ENCODE measurements at places on chromosomes 2 and 18.

- DNase-seq: no peak
Observed at GRCh38 chr2:64865831-64866345, 123.3 kb upstream of the SLC1A4 start.

DNA sequence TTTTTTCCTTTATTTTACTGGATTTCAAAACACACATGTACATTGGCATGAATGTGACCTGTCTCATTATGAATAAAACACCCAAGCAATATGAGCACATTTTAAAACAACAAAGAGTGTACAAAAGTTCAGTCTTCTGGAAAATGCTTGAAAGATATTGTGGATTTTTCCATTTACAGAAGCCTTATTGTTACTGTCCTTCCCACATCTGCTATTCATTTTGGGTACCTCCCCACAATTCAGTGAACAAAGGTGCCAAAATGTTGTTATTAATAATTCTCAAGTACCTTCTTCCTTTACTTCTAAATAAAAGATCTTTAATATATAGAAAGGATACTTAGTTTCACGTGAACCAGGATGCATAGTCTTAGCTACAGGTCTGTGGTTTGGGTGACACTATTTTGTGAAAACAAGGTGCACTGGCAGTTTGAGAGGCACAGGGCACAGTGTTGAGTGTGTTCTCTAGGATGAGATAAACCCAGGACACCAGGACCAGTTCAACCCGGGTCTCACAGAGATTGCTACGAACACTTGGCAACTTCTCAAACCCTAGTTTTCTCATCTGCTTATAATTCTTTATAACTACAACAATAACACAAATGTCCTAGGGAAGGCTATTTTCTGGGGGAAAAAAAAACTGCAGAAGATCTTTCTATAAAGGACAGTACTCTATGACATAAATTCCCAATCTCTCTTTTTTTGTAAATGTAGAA lies 84.5 kb upstream of the GALNT5 start:
- DNase-seq: no peak

DNA sequence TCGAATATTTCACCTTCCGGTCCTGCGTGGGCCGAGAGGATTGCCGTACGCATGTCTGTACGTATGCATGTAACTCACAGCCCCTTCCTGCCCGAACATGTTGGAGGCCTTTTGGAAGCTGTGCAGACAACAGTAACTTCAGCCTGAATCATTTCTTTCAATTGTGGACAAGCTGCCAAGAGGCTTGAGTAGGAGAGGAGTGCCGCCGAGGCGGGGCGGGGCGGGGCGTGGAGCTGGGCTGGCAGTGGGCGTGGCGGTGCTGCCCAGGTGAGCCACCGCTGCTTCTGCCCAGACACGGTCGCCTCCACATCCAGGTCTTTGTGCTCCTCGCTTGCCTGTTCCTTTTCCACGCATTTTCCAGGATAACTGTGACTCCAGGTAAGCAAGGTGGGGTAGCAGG lies at the start of gene SERPINB5:
SERPINB5 (plus strand) TSS at position 291 of the 400 bp plus-strand sequence. CDS start 7,471 bp downstream, outside the sequence.
- no peak for DNase-seq

GRCh38 chr2:19474128-19474527 lies 115.7 kb upstream of the OSR1 start:
- no peak for DNase-seq

DNA sequence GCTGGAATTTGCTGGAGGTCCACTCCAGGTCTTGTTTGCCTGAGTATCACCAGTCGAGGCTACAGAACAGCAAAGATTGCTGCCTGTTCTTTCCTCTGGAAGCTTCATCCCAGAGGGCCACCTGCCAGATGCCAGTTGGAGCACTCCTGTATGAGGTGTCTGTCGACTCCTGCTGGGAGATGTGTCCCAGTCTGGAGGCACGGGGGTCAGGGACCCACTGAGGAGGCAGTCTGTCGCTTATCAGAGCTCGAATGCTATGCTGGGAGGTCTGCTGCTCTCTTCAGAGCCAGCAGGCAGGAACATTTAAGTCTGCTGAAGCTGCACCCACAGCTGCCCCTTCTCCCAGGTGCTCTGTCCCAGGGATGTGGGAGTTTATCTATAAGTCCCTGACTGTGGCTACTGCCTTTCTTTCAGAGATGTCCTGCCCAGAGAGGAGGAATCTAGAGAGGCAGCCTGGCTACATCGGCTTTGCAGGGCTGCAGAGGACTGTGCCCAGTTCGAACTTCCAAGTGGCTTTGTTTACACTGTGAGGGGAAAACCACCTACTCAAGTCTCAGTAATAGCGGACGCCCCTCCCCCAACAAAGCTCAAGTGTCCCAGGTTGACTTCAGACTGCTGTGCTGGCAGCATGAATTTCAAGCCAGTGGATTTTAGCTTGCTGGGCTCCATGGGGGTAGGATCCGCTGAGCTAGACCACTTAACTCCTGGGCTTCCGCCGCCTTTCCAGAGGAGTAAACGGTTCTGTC lies 301.1 kb downstream of the ERBB4 start:
- DNase-seq: no peak

DNA sequence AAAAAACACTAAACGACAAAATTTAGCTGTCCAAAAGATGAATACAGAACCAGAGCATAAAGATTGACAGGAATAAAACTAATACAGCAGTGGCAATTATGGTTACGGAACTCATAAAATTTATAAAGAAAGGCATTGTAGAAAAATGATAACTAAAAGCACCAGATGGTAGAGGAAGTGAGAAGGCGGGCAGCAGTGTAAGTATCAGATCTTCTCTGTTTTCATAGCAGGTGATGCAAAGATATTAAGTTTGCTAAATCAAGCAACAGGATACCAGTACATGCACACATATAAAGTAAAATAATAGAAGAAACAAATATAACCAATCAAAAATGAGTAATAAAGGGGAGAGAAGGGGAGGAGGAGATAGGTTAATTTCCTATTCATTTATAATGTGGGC lies 103.9 kb upstream of the MEX3C start:
- no peak for DNase-seq

DNA sequence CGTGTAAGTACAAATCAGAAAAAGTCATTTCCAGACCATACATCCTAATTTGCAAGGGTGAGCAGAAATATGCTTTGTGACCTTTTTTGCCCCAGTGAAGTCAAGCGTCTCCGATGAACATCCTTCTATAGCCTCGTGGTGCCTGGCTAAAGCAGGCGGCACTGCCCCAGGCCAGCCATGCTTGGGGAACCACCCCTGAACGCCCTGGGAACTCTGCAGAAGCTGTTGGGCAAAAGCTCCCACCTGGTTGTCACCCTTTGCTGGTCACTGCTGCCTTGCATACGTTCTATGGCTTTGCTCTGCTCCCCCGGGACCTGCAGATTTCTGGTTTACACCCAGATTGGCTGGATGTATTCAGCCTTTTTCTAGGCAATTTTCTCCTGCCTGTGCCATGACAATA lies 256.4 kb downstream of the SS18 start:
- DNase-seq: no peak

GRCh38 chr18:5425721-5426120 lies 118.1 kb downstream of the EPB41L3 start:
- no peak for DNase-seq

DNA sequence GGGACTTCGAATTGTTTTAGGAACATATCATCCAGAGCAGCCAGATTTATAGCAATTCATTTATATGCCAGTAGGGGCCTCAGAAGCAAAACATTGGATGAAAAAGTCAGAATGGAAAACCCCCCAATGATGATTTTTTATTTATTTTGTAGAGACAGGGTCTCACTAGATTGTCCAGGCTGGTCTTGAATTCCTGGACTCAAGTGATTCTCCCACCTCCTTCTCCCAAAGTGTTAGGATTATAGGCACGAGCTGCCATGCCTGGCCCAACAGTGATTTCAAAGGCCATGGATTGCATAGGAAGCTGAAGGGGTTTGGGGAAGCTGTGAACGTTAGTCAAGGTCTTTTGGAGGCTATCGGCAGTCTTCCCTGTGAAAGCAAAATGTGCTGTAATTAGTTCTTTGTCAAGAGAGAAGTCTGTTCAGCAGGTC lies 21.9 kb upstream of the MCFD2 start:
- DNase-seq: no peak

DNA sequence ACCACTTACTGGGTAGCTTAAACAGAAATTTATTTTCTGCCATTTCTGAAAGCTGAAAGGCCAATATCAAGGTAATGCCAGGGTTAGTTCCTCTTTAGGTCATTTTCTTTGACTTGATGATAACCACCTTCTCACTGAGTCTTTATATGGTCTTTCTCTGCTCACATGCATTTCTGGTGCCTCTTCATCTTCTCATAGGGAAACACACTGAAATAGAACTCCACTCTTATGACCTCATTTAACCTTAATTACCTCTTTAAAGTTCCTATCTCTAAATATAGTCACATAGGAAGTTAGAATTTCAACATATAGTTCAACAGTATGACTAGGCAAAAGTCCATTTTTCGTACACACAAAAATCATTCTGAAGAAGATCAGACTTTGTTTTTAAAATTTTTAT lies 616.8 kb upstream of the VRK2 start:
- no peak for DNase-seq

DNA sequence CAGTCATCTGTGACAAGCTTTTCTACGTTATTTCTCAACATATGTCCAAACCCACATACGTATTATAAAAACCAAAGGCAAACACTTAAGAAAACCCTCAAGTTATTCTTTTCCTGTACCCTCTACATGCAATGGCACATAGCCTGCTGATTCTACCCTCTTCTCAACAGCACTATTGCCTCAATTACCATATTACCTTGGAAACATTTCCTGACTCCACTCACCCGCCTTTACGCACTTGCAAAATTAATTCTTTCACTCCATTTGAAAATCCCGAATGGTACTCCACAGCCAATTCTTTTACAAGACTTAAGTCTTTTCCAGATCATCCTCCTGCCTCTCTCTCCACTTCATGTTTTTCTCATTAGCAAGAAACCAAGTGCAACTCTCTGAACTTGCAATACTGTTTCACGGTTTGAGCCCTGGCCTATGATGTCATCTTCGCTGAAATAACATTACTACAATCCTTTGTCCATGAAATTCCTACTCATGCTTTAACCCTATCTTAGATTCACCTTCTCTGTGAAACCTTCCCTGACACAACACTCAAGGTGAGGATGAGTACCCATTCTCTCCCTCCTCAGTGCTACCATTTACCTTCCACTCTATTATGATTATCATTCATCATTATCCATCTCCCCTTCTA lies 29.0 kb downstream of the SESTD1 start:
- DNase-seq: no peak

GRCh38 chr2:220583725-220584124 lies 956.3 kb downstream of the SLC4A3 start:
- no peak for DNase-seq

DNA sequence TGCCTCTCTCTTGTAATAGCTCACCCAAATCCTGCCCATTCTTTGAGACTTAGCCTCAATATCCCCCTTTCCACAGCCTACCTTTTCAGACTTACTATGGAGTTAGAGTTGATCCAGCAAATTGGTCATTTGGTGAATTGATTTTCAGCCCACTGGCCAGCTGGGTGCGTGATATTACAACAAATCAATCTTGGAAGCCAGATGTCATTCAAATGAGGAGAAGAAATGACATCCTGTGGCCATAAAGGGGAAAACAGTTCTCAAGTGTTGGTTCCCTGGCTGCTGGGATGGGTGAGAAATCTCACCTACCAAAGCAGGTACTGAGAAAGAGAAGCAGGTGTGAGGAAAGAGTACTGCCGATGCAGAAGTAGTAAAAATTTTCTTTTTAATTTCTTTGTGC lies 36.7 kb upstream of the FOXI3 start:
- no peak for DNase-seq

DNA sequence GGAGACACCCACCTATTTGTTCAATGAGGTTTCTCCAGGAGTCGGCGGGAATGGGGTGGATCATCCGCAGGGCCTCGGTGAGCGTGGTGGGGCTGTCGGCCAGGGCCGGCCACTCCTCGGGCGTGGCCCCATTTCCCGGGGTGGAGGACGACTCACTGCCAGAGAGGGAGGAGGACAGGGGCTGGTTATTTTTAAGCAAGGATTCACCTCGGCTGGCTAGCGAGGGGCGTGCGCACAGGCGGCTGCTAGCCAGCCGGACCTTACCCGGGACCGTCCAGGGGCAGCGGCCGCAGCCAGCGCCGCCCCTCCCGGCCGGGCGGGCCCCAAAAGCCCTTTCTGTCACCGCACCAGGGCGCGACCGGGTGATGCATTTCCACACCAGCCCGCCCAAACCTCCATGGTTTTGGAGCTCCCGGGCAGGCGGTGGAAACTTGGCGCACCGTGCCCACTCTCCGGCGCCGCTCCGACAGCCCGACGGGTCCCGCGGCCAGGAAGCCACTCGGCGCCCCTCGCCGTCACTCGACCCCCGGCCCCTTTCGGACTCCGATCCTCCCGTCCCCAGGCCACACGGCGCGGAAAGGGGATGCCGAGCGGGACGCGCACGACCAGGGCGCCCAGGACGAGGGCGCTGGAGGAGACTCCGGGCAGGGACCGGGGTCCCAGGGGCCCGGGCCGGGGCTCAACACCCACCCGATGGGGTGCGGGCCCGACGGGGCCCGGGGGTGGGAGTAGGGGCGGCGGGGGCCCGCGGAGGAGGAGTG lies 57.1 kb downstream of the SNORC start:
- no peak for DNase-seq

GRCh38 chr2:231877533-231878456 lies 48.4 kb downstream of the NPPC start:
- DNase-seq: no peak

DNA sequence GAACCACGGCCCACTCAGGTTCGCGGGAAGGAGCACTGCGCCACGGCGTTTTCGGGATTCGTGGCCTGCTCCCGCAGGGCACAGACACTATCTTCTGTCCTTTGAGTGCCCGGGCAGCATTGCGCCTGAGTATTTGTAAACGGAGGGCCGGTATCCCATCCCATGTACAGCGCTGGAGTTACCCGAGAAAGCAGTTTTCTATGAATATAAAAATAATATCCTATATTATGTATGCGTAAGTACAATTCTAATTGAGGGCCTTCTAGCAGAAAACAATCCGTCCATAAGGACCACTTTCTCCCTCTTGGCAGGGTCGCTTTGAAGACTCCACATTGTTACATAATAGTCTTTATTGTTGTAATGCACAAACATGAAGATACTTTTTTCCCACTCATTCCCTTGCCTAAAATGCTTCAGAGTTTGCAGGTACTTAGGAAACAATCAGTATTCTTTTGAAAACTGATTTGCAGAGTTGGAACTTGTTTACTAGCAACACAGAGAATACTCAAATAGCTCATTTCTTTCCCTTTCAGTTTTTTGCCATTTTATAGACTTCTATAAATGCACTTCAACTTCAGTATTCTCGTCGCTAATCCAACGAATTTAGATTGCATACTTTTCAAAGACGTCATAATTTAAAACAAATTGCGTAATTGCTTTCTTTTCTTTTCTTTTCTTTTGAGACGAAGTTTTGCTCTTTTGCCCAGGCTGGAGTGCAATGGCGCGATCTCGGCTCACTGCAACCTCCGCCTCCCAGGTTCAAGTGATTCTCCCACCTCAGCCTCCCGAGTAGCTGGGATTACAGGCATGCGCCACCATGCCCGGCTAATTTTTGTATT lies 1.0 kb upstream of the REV1 start:
- DNase-seq: no peak

- DNase-seq: peak; percentile 37
Observed at GRCh38 chr2:29443151-29443550, 327.9 kb downstream of the CLIP4 start.

DNA sequence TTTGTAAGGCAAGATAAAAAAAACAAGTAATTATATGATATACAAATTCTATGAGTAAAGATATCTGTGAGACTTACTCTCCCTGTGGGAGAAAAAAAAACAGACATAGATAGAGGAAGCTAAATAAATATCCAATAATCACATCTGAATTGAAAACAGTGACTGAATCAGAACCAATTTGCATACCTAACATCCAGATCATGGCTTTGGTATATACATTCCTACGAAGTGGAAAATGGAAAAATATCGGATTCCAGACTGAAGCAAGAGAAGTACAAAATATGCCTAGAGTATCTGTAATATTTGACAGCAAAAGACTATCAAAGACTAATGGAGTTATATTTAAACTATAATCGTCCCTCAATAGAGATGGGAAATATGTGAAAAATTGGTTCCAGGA lies 1108.1 kb upstream of the CHAC2 start:
- no peak for DNase-seq
